ENCODE measurements at places on chromosomes 5 and 9. TPM values are rescaled to one million over a fixed set of nuclear protein-coding genes. Genes with fewer than 3 reads are reported as not detected.

Gene C9
- 0.34 TPM for total RNA-seq

Gene KCNT1
- total RNA-seq, result 0.17 TPM

Gene PCDHGB2
- 0.34 TPM for total RNA-seq

DNA sequence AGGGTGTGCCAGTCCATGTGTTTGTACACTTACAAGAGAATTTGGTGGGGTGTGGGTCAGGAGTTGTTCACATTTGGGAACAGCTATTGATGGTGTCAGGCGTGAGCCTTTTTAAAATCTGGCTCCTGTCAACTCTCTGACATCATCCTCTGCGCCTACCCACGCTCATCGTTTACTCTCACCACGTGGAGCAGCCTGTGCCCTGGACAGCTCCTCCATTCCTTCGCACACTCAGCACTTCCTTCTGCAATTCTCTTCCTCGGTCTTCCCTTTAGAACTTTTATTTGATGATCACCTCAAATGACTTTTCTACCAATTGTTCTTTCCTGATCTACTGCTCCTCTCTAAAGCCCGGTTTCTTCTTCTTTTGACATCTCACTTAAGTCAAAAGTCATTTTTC, 42.1 kb upstream of the GNAQ start:
- DNase-seq, result no peak

Gene DNAI1
- total RNA-seq, result 1.1 TPM

DNA sequence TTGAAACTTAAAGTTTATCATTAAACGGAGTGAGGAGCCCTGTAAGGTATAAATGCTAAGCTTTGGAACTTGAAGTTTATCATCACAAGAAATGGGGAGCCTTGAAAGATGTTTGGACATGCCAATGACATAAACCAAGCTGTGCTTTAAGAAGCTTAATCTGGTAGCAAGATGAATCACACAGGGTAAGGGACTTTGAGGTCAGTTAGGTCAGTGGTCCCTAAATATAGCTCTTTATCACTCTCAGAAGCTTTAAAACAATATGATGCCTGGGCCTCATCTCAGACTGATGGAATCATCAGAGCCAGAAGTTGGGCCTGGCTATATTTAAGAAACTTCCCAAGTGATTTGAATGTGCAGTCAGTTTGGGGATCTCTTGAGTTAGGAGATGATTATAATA, 85.7 kb downstream of the TNC start:
- no peak for DNase-seq

Gene PALM2AKAP2
- total RNA-seq, result 0.34 TPM

Data from HCT116 (cell line).